ENCODE measurements at places on chromosomes 7 and 10.
A peak's percentile ranks its signal among the peaks of the same experiment; 100 is the strongest.

DNA sequence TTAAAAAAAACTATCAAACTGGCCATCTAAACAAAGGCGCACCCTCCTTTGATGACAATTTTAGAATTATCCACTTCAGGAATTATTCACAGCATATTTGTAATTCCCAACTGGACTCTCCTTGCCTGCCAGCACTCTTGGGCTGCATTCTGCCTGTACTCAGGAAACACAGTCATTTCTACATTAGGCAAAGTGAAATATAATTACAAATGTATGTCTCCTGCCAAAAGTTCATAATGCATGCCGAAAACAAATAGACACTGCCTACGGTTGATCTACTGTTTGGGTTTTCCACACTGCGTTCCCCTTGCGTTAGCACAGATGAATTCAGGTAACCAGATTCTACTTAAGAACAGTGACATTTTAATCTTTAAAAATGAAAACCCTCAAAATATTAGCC is 1.9 kb downstream of the HGF start:
- DNase-seq = no peak
- H3K4me1 ChIP-seq = no peaks in the 10 kb centered on the region
- no peaks in the 10 kb centered on the region for H3K36me3 ChIP-seq
- H3K27ac ChIP-seq = peak overlapping the region; percentile 49
- H3K4me3 ChIP-seq = peak overlapping the region; percentile 35
- H3K27me3 ChIP-seq = no peaks in the 10 kb centered on the region

- H3K4me1 ChIP-seq = no peaks in the 10 kb centered on the region
- H3K27ac ChIP-seq = peak overlapping the region; percentile 77
Measured at GRCh38 chr10:98589691-98590090, 143.0 kb upstream of the HPS1 start.

DNA sequence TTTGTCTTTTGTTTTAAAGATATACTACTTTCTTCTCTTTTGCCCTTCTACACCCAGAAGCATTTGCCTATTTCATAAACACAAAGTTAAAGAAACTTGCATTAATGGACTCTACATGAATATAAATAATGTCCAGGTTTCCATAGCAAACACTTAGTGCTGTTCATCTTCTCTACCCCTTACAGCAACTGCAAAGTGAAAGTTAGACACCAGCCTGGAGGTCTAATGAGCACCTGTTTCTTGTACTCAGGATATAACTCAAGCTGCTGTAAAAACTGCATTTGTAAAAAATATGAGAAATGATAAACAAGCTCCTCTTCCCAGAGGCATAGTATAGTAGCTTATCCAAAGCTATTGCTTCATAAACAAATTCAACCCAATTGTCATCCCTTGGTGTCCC is 76.0 kb upstream of the RELN start:
- no peaks in the 10 kb centered on the region for H3K4me1 ChIP-seq
- DNase-seq = no peak
- H3K36me3 ChIP-seq = no peaks in the 10 kb centered on the region
- no peaks in the 10 kb centered on the region for H3K27me3 ChIP-seq

- no peak overlapping the region for H3K27ac ChIP-seq
- peak; percentile 42 for DNase-seq
- no peak overlapping the region for H3K4me3 ChIP-seq
- no peaks in the 10 kb centered on the region for H3K4me1 ChIP-seq
- H3K27me3 ChIP-seq = no peaks in the 10 kb centered on the region
- H3K36me3 ChIP-seq = no peaks in the 10 kb centered on the region
Measured at GRCh38 chr7:159119851-159120539, 24.7 kb downstream of the VIPR2 start.

DNA sequence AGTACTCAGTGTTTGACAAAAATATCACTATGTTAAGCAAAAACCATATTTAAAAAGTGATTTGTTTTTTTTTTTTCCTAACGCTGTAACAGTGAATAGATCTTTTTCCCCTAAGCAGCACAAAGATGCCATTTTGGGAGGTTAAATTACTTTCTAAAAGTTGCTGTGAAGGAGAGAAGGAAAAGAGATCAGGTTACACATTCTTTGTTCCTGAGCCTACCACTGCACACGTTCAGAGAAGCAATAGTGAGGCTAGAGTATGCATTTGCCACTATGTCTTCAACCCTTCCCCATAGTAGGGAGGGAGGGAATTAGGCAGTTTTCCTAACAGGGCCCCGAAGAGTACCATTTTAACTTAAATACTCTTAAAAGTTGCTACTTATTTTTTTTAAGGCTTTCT is 38.9 kb downstream of the BMPR1A start:
- no peaks in the 10 kb centered on the region for H3K4me1 ChIP-seq
- no peak for DNase-seq
- no peak overlapping the region for H3K27ac ChIP-seq

GRCh38 chr7:143285470-143285778 is 666 bp downstream of the TMEM139 start:
- H3K4me1 ChIP-seq = no peaks in the 10 kb centered on the region
- no peaks in the 10 kb centered on the region for H3K36me3 ChIP-seq
- no peaks in the 10 kb centered on the region for H3K27me3 ChIP-seq
- peak overlapping the region; percentile 62 for H3K4me3 ChIP-seq
- DNase-seq = peak; percentile 67

GRCh38 chr10:95606922-95607321 is 45.8 kb upstream of the SORBS1 start:
- H3K27me3 ChIP-seq = no peaks in the 10 kb centered on the region
- no peak overlapping the region for H3K27ac ChIP-seq
- peaks cover 11% of the 10 kb centered on the region for H3K36me3 ChIP-seq
- no peaks in the 10 kb centered on the region for H3K4me1 ChIP-seq

DNA sequence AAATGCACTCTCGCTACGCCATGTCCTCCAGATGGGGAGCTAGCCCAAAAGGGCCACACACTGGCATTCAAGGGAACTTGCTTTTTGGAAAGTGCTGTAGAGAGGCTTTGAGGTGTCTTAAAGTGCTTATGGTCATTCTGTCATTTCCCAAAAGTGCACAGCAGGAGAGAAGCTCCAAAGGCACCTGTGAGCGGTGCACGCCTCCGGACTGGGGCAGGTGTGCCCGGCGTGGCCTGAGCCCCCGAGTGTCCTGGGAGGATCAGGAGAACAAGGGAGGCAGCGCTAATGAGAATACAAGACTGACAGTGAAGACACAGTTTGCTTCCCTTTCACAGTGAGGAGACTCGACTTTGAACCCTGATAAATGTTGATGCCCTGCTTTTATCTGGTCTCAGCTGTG is 419.0 kb upstream of the MKI67 start:
- H3K4me3 ChIP-seq = no peak overlapping the region
- no peaks in the 10 kb centered on the region for H3K4me1 ChIP-seq
- no peaks in the 10 kb centered on the region for H3K27me3 ChIP-seq
- no peaks in the 10 kb centered on the region for H3K36me3 ChIP-seq
- no peak overlapping the region for H3K27ac ChIP-seq

DNA sequence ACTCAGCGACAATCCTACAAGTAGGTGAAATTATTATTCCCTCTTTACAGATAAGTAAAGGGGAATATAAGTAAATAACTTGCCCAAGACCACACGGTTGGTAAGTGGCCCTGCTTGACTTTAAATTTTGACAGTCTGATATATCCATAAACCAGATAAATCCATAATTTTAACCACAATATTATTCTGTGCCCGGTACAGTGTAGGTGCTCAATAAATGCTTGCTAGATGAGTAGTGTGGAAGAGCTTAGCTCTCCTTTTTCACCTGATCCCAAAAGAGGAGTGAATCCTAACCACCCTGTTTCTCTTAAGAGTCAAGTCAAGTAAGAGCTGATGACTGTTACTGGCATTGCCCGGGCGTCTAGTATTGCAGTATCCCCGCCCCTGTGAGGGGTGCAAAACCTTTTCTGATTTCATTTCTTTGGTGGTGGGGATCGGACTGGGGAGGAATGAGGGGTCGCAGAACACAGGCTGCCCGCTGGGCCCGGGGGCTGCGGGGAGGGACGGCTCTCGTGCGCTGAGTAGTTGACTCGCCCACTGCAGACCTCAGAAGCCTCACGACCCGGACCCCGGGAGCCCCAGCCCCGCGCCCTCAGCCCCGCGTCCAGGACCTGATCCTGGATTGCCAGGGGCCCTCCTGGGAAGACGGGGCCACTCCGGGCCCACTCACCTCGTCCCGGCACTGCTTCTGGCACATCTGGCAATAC is 490 bp downstream of the KIN start:
- H3K27me3 ChIP-seq = no peaks in the 10 kb centered on the region
- peak overlapping the region; percentile 82 for H3K27ac ChIP-seq

GRCh38 chr7:132234711-132235110 is 341.6 kb downstream of the PLXNA4 start:
- H3K4me1 ChIP-seq = no peaks in the 10 kb centered on the region
- no peak overlapping the region for H3K4me3 ChIP-seq
- H3K27ac ChIP-seq = no peak overlapping the region
- no peaks in the 10 kb centered on the region for H3K27me3 ChIP-seq
- no peak for DNase-seq
- no peaks in the 10 kb centered on the region for H3K36me3 ChIP-seq

All from breast epithelium (tissue), 4 donors.